NCI-H460 (cell line): ENCODE measurements at places on chromosomes 5 and 9.
A peak's percentile ranks its signal among the peaks of the same experiment; 100 is the strongest.

DNA sequence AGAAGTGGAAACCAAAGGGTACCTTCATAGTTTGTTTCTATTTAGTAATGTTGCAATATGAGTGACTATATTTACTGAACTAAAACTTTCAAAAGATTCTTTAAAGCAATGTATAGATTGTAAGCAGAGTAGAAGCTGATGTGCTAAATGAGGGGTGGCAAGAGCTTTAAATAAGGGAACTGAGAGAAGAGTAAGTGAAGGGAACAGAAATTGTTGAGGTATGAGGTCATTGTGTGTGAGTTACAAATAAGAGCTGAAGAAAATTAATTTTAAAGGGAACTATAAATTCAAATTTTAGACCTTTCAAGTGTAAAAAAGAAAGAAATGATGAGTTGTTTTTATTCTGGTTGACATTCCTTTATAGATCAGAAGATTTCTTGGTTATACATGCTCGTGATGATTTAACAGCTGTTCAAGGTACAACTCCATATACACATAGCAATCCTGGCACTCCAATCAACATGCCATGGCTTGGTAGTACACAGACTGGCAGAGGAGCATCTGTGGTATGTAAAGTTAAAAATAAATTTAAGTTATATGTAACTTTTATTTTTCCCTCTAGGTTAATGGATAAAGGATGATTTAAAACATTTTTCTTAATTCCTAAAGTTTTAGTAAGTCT, 135.1 kb upstream of the TNFAIP8 start:
- DNase-seq = no peak

DNA sequence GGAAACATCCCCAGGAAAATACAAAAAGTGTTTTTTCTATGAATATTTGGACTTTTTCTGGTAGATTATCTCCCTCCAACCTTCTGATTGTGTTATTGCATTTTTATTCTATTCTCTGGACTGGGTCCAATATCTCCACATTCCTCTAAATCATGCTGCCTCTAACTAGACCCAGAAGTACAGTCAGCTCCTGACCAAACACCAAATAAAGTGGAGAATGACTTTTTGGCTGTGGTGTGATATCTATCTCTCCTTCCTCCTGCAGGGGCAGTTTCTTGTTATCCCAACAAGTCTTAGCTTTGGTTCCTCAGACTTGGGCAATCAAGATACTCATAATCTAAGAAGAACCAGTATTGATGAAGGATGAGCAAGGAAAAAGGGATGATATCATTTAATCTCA, 3.2 kb upstream of the RAI14 start:
- no peak for DNase-seq

DNA sequence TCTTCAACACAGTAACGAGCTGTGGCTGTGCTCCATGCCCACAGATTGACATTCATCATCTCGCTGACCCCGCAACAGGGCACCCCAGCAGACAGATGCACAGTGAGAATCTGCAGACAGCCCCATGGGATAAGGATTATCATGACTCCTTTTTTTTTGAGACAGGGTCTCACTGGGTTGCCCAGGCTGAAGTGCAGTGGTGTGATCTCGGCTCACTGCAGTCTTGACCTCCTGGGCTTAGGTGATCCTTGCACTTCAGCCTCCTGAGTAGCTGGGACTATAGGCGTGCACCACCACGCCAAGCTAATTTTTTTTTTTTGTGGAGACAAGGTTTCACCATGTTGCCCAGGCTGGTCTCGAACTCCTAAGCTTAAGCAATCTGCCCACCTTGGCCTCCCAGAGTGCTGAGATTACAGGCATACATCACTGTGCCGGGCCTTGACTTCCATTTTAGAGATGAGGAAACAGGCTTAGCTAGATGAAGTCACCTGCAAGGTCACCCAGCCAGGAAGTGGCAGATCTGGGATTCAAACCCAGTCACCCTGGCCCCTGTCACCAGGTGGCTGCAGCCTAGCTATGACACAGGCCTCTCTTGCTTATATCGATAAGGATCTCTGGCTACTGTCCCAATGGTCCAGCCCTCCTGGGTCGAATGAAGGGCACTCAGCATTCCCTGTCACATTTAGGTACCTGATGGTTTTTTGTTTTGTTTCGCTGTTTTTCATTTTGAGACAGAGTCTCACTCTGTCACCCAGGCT, 5.1 kb downstream of the AIF1L start:
- DNase-seq = no peak

GRCh38 chr5:61440596-61440995, 108.5 kb downstream of the ZSWIM6 start:
- no peak for DNase-seq

DNA sequence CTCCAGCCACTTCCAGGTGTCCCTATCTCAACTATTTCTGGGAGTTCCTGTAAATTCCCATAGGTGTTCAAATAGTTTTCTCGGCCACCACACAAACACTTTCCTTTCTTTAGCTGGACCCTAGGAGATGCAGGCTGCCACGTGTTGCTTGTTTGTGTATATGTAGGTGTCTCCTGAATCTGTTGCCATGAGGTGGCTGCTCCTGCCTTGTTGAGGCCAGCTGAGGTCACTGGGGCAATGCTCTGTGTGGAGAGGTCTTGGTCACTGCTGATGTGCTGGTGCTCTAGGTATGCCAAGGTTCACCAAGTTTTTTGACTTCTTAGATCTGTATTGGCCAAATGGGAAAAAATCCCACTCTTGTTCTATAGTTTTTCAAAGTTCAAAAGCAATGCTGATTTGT, 132.5 kb upstream of the CHD1 start:
- no peak for DNase-seq

GRCh38 chr9:125422853-125423252, 161.2 kb downstream of the GAPVD1 start:
- DNase-seq = no peak

DNA sequence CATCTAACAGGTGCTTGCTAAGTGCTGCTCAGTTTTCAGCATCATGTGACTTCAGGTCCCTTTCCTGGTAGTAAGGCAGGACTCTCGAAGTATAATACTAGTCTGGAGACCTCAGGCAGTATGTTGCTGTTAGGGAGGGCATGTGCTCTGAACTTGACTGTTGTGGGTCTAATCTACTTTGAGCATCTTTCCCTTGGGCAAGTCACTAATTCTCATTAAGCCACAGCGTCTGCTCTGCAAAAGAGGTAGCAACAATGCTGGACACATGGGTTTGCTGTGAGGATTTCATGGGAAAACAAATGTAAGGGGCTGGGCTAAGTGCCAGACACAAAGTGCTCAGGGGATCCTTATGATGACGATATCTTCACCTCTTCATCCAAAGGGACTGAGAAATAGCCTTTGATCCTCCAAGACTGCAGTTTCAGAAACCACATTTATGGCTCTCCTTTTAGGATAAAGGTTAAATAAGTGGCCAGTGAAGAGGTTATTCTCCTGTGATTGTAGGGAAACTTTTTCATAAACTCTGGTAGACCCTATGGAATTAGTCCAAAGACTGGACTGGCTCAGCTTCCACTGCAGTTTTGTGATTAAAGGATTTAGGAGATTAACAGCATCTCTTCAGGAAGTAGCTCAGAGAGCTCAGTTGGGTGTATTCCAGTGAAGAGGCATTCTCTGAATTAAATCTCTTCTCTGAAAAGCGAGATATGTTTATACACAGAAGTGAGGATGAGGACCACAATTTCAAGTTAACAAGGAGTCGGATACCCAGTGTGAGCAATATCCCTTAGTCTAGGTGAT, 216.6 kb downstream of the SGCD start:
- no peak for DNase-seq

- DNase-seq = no peak
Measured at GRCh38 chr5:54187694-54188093, 122.7 kb downstream of the ARL15 start.

DNA sequence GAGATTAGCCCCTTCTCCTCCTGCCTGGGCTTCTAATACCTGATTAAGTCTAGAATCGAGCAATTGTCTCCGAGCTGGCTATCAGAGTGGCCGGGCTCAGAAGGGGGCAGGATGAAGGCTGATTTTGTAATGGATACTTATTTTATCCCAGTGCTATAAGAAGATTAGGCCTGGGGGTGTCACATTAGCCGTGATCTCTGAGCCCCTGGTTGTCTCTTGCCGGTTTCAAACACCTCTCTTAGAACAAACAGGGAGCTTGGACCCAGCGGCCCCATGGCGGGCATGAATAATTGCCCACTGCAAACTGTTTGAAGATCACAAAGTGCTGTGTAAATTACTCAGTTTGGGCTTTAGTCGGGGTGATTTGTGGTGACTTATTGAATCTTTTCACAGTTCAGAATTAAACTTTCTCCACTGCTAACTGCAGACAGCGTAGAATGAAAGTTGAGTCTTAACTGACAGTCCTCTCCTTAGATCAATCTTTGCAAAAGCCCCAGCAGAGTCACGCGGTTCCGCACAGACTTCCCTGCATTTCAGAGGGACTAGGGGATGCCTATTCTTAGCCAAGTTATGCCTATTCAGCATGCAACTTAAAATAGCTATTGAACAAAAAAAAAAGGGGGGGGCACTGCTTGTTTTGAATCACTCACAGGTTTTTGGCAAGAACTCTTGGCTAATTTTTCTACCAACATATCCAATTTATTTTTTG, 200.6 kb upstream of the IRX1 start:
- DNase-seq = no peak

- DNase-seq = no peak
Measured at GRCh38 chr5:177426566-177427210, at the start of gene GRK6. TSS of gene GRK6 (plus strand) at chr5:177426676. CDS start at chr5:177426846, 170 bp downstream.

DNA sequence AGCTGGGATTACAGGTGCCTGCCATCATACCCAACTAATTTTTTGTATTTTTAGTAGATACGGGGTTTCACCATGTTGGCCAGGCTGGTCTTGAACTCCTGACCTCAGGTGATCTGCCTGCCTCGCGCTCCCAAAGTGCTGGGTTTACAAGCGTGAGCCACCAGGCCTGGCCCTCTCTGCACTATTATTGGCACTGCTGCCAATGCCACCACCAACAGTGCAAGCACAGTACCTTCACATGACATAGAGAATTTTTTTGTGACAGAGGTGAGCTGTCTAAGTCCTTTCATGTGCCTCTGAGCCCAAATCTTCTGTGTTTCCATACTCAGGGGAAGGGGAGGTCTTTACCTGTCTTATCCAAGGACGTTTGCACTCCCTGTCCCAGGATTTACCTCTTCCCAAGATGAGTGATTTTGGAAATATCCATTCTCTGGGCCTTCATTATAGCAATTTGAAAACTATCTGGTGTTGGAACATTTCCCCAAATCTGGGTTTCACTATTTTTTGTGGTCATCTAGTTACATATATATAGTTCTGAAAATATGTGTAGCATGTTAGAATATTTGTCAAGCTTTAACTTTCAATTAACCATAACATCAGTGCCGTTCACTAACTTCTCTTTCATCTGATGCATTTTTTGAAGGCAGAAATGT, 5.4 kb upstream of the CD180 start:
- no peak for DNase-seq

DNA sequence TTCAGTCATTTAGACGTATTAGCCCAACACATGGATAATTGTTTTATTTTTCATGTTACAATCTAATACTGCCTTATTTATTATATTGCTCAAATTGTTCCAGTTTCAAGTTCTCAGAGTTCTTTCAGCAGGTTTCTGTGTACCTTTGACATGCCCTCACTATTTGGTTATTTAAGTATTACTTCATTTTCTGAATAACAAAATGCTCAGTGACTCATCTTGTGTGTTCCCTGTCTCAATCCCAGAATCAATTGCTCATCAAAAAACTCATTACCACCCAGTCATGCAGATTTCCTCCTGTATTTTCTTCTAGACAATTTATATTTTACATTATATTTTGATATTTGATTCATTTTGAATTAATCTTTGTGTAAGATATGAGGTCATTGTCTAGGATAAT, 562.6 kb downstream of the ANXA1 start:
- DNase-seq = no peak

GRCh38 chr5:41842777-41843176, 27.4 kb downstream of the OXCT1 start:
- DNase-seq = no peak

DNA sequence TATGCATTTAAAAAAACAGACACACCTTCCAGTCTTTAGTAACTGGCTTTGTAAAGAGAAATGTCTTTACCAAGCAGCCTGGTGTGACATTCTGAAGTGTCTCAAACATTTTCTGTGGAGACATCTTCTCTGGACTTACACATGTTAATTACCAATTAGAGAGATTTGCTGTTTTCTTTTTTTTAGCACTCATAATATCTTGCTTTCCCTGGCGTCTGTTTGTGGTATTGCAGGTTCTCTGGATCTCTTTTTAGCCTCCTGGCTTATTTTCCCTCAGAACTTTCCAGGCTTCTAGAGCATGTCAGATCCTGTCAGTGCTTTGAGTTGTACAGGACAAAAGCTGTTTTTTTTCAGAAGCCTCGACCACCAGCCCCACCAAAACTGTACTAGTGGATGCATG, 92.5 kb downstream of the MSX2 start:
- DNase-seq = no peak

DNA sequence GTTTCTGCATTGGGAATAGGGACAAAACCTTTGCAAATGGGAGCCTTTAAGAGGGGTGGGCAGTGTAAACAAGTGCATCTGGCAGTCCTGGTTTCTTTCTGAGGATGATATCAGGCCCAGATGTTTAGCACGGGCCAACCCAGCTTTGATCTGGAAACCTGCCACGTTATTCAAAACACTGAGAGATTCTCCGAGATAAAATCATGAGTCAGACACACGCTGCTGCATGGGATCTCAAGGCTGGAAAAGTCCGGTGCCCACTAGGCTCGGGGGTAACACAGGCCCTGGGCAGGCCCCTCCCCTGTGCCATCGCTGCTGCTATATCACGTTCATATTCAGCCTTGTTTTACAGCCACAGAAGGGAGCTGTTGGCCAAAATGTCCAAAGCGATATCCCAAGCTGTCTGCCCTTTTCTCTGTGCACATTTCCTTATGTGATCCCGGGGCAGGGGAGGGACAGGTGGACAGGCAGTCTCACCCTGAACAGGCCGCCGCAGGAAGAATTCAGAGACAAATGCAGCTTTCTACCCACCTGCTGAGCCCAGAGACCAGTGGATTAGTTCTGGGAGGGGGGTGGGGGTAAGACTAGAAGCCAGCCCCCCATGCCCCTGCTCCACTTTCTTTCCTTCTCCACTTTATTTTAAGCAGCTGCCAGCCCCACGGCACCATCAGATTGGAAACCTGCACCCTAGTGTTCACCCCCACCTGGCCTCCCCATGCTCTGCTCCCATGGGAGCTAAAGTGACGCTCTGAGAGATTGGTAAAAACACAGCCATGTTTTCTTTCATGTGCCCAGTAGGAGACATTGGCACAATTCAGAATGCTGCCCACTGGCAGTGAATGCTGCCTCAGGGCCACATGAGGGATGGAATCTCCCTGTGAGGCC, 63.1 kb downstream of the TMOD1 start:
- no peak for DNase-seq

- peak; percentile 69 for DNase-seq
Measured at GRCh38 chr5:61329550-61330128, 2.4 kb upstream of the ZSWIM6 start.

- no peak for DNase-seq
Measured at GRCh38 chr5:149710575-149710974, 19.5 kb upstream of the PPARGC1B start.

DNA sequence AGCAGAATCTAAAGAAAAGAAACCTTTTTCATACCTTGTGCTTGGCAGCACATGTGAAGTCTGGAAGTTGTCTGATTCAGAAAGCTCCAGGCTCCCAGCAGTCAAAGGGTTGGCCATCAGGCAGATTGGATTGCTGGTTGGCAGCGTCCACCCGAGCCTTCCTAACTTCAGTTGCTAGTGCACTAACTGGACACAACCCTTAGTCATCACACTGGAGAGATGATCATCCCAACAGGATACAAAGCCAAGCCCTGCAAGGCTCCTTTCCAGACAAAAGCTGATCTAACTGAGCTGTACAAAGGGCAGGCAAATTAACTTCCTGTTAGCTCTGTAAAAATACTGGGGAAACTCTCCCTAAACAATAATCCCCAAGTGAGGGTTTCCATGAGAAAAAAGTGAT, 185.6 kb downstream of the SNX18 start:
- no peak for DNase-seq
